ENCODE measurements at places on chromosomes 4 and X. TPM values are rescaled to one million over a fixed set of nuclear protein-coding genes. Genes with fewer than 3 reads are reported as not detected.

The HPGD gene
- 105 TPM for polyA plus RNA-seq

- DNase-seq, result no peak
These were observed 127.0 kb downstream of the IL15 start for GRCh38 chr4:141763374-141763773.

DNA sequence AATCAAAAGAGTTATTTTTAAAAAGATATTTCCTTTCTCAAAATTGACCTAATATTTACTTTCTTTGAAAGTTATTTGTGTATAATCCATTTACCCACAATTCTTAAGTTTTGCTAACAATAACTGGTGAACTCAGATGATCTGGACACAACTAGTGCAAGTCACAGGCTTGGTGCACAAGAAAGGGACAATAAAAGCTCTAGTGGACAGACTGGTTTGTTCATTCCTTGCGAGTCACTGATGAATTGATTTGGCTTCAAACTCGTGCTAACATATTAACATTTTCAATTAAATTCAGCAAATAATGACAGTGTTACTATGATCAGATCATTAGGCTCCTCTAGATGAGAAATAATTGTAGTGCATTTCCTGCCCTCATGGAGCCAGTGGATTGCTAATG, 169.2 kb downstream of the BMPR1B start:
- DNase-seq, result no peak

DNA sequence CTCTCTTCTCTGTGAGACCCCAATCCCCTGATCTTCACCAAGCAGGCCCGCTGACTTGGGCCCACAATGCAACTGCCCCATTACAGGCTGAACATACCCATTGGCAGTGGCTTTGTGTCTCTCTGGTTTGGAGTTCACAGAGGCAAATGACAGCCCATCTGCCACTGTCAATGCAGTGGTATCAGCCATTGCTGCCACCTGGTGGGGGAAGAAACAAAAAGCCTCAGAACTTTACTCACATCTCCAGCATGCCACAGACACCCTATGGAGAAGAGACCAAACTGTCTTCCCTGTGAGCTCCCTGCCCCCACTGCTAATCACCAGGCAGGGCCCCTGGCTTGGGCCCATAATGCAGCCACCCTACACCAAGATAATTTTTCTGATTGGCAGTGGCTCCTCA, 729.3 kb upstream of the ACTRT1 start:
- DNase-seq, result no peak

All from right lung (tissue), 10 donors.